KBM-7 (cell line): ENCODE measurements at places on chromosomes 1 and 21.
A peak's percentile ranks its signal among the peaks of the same experiment; 100 is the strongest.

GRCh38 chr1:48878191-48878940, 101.7 kb upstream of the BEND5 start:
- DNase-seq, result no peak

GRCh38 chr1:207894704-207895103, 16.2 kb downstream of the CD34 start:
- no peak for DNase-seq

DNA sequence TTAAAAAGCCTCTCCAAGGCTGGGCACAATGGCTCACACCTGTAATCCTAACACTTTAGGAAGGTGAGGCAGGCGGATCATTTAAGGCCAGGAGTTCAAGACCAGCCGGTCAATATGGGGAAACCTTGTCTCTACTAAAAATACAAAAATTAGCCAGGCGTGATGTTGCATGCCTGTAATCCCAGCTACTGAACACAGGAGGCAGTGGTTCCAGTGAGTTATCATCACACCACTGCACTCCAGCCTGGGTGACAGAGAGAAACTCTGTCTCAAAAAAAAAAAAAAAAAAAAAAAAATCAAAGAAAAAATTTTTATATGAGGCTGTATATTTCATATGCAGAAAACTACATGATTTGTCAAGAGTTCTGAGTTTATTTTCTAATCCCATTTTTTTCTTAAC, 1107.1 kb upstream of the TMPRSS15 start:
- no peak for DNase-seq

DNA sequence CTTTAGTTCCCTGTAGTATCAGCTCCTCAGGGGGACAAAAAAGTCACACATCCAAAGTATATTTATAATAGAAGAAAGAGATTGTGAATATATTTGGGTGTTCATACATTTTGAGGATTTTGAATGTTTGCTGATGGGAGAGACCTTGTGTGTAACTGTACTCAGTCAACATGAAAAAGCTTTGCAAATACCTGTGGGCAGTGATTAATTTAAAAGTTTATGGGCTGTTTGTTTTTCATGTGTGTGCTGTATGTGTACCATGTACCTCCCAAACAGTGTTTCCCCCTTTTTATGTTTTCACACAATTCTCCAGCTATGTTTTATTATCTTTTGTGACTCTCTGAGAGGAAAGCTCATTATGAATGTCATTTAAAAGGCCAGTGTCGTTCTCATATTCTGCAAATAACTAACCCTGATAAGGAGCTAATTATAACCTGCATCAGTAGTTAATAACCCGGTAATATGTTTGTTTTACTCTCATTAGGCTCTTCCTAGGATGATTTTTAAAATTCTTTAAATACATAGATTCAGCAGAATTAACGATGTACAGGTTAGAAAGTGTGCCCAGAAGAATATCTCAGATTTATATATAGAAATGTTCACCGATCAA, 271.5 kb downstream of the NFIA start:
- DNase-seq, result no peak

GRCh38 chr1:56152635-56153034, 426.7 kb downstream of the PLPP3 start:
- DNase-seq, result no peak

- DNase-seq, result no peak
These were observed 393.4 kb downstream of the KCNT2 start for GRCh38 chr1:196214866-196215265.

DNA sequence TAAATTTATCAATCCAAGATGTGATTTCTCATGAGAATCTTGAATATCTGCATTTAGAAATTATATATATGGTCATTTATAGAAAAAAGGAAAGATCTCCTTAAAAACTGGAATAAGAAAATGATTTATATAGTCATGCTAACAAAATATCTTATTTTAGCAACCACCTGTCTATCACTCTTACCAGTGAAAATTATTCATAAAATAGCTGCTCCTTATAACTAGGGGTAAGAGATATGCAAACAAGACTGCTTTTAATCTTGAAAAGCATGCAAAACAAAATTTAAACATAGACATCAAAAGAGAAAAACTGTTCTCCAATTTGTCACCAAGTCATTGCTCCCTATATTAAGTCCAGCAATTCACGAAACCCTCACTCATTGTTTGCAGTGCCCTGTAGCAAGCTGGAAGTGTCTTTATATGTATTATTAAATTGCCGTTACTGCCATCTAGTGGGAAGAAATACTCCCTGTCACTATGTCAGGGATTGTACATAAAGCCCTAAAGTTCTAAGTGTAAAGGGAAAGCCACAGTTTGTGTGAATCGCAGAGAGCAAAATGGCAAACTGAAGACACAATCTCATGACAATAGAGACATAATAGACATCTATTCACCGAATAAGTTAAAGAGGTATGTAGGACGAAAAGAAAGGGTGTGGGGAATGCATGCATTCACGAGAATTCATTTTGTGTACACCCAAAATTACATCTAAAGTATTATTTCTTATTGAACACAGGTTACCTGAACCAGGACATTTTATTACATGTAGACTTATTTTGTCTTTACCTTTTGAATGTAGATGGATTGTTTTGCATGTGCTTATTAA, 600.5 kb downstream of the USP25 start:
- peak; percentile 79 for DNase-seq

DNA sequence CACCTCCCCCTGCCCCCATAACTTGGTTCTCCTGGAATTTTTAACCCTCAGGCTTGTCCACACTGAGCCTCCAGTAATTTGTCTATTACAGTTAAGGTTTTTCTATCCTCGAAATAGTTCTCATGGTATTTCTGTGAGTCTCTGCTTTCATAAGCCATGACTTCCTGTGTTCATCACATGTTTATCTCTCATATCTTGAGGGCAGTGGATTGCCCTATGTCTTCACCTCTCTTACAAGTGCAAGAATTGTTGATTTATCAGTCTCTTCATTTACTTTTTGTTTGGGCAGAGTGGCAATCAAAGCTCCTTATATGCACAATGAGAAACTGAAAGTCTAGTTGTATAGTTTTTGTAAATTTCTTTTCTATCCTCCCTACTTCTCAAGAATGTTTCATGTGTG, 328.4 kb downstream of the PLA2G4A start:
- no peak for DNase-seq

- DNase-seq, result no peak
These were observed 8.1 kb upstream of the XPR1 start for GRCh38 chr1:180623579-180624347.

DNA sequence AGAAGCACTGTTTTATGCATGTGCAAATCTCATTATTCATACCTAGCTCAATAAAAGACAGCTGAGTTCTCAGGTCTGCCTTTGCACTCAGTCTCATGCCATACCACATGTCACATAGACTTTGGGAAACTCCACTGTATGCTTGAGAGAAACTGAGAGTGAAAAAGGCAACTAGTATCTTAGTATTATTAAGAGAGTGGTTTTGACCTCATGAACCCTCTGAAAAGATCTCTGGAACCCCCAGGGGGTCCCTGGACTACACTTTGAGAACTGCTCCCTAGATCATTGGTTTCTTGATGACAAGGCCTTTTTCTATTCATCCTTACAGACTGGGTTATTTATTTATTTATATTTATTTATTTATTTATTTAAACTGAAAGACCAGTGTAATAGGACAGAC, 3.7 kb upstream of the RHEX start:
- DNase-seq, result no peak

GRCh38 chr1:178746345-178746744, 21.3 kb downstream of the RALGPS2 start:
- DNase-seq, result no peak

- no peak for DNase-seq
These were observed 1.2 kb downstream of the SMIM1 start for GRCh38 chr1:3773572-3774275.

GRCh38 chr1:99886841-99887240, 36.7 kb downstream of the AGL start:
- no peak for DNase-seq

GRCh38 chr1:29390491-29391361, 154.4 kb downstream of the PTPRU start:
- DNase-seq, result no peak

DNA sequence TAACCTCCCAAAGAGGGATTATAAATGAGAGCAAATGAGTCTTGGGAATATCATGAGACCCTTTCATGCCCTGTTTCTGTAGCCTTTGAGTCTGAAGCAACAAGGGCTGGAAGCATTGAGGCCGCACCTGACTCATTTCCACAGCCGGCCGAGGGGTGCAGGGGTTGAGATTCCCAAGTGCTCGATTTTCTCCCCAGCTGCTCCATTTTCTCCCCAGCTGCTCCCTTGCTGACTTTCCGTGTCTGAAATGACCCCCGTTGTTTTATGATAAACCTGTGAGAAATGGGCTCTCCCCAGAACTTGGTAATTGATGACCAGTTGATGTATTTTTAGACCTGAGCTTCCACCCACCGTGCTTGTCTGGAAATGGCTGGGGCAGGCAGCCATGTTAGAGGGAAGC, 22.9 kb downstream of the SIM2 start:
- DNase-seq, result no peak

DNA sequence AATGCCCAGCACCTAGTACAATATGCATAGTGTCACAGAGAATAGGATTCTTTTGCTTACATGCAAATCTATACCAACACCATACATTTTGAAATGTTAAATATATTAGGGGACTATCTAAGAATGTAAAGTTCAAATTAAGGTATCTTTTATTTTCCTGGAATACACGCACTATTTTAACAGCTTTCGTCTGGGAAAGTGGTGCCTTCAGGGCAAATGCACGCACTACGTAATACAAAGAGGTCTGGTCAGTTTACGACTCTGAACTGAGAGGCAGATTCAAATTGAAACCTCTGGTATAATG, 931 bp downstream of the FUBP1 start:
- no peak for DNase-seq

- no peak for DNase-seq
These were observed 2.7 kb downstream of the SLC35F3 start for GRCh38 chr1:233907151-233907550.

DNA sequence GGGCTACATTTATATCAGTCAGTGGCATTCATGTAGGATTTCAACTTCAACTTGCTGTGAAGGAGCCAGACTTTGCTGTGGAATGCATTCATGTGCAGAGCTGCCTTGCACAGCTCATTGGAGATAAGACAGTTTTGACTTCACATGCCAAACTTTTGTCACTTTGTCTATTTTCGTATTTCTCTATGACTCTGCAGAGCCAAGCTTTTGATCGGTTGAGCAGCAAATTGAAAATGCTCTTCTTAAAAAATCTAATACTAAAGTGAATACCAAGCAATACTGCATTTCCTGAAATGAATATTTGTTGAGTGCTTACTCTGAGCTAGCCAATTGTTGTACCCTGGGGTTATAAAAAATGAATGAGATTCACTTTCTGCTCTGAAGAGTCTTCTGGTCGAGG, 388.7 kb downstream of the ST6GALNAC3 start:
- DNase-seq, result no peak

GRCh38 chr1:36508257-36508656, 25.5 kb upstream of the CSF3R start:
- no peak for DNase-seq

GRCh38 chr1:6652986-6653385, 28.3 kb downstream of the THAP3 start:
- no peak for DNase-seq

DNA sequence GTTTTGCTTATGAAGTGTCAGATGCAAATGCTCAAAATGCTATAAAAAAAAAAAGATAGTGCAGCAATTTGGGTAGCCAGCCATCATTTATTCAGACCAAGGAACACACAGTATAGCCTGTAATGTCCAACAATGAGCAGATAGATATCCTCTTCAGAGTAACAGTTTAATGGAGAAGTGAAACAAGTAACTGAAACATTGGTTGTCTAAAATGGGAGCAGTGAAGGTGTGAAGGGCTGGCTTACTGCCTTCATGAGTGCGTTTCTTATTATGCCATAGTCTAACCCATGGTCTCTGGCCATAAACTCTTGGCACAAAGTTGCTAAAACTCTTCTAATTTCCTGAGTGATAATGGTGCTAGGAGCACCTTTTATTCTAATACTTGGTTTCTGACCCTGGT, 11.4 kb downstream of the RGS5 start:
- DNase-seq, result no peak

DNA sequence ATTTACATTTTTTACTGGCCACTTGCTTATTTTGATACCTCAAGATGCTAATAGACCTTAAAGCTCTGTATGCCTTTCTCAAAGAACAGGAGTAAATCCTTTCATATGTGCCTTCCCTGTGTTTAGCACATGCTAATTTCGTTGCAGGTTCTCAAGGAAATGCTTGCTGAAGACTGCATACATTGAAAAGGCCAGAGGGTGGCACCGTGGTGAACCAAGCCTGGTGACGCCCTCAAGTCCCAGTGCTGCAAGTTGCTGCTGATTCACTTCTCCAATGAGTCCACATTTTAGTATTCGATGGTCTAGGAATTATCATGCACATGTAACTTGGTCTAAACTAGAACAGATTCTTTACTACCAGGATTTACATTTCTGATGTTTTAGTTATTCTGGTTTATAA, 94.1 kb downstream of the CLDN17 start:
- peak; percentile 5 for DNase-seq

DNA sequence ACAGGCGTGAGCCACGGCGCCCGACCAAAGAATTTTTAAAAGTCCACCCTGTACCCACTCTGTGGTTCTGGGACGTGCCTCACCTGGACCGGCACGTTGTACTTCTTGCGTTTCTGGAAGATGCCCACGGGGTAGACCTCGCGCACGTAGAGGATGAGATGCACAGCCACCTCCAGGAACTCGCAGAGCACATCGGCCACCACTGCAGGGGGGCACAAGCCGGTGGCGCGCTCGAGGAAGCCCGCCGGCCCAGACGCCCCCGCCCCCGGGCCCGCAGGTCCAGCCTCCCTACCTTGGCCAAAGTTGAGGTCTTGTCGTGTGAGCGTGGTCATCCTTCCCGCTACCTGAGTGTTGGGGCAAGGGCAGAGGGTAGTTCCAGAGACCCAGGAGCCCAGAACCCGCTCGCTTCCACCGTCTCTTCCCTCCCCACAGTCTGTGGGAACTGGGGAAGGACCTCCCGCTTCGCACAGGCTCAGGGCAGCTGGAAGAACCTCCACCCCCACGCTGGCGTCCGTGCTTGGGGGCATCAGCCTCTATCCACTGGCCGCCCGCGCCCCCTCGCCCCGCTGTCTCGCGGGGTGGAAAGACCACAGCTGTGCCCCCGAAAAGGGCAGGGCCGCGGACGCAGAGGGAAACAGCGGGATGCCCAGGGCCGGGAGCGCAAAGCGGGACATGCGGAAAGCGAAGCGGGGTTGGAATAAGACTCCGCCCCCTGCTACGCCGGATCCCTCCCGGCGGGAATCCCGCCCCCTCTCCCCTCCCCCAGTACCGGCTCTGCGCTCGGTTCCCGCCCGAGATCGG, 478 bp downstream of the MAD2L2 start:
- peak; percentile 38 for DNase-seq

DNA sequence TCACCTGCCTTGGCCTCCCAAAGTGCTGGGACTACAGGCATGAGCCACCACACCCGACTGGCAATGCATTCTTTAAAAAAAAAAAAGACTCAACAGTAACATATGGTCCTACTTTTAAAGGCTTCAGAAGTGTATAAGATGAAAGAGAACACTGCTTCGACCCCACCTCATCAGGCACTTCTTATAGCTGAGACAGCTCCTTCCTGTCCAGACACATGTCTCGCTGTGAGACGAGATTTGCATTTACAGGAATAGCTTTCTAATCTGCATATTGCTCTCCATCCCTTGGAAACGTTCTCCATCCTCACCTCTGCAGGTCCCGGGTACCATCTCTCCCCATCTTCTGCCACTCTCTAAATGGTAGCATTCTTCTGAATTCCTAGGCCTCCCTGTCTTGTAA, 6.7 kb downstream of the AZIN2 start:
- DNase-seq, result no peak

- no peak for DNase-seq
These were observed 710.7 kb upstream of the ADAMTS5 start for GRCh38 chr21:27677546-27677945.
